ENCODE measurements at places on chromosomes 2 and 18.

DNA sequence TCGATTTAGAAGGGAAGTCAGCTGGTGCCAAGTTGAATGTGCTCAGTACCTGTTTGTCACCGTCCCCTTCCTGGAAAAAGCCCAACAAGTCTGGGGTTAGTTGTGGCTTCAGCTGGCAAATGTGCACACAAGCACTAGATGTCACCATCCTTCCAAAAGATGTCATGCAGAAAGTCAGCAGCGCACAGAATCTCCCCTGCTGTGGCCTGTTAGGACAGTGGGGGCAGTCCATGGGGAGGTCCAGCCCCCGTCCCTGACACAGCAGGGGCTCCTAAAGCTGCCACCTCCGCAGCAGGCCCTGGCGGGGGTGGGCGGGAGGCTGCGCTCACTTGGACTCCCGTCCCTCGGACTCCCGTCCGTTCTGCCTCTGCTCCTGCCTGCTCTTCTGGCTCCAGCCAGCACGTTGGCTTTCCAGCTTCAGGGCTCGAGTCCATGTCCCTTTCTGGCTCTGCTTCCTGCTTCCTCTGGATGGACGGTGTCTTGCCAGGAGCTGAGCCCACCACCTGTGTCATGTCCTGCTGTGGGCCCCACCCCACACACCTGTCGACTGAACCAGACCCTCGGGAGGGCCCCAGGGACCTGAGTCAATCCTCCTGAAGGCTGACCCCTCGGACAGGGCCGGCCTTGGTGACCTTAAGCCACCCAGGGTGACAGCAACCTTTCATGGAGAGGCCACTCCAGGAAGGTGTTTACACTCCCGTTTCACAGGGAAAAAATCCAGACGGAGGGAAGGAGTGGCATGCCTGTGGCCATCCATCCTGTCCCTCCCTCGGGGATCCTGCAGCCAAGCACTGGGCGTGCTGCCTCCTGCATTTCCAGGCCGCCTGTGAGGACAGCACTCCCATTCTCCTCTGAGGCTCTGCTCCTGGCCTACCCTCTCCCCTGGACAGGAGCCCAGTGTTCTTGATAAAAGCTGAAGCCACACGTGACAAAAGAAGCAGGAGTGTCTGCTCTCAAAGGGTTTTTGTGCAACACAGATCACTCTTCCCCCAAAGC is 8.5 kb downstream of the RAB17 start:
- no peak for DNase-seq

DNA sequence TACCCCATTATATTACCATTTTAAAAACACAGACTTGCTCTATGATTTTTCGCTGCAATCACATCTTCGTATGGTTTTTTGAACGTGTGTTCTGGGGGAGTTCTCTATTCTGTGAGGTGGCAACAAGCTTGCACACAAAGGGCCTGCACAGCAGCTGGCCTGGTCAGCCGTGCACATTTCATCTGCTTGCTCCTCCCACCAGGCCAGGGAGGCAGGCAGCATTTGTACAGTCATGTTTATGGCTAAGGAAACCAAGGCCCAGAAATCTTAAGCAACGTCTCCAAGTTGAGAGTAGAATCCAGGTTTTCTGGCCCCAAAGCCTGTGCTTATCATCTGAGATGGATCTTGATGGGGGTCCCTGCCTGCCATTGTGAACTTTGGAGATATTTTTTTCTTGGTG is 106.4 kb upstream of the SMIM21 start:
- DNase-seq, result no peak

DNA sequence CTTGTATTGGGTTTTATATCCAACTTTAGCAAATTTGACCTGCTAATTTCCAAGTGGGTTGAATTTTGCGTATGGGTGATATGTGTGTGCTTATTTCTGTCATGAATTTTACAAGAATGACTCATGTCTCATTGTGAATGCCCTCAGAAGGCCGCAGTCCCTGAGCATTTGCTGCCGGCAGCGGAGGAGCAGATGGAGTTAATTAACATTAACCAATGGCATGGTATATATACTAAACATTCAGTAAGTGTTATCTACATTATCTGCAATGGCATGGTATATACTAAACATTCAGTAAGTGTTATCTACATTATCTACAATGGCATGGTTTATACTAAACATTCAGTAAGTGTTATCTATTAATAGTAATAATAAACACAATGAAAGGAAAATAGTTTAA is 90.1 kb downstream of the DOK6 start:
- no peak for DNase-seq

GRCh38 chr2:235608200-235608887 is 114.5 kb downstream of the AGAP1 start:
- DNase-seq, result no peak

DNA sequence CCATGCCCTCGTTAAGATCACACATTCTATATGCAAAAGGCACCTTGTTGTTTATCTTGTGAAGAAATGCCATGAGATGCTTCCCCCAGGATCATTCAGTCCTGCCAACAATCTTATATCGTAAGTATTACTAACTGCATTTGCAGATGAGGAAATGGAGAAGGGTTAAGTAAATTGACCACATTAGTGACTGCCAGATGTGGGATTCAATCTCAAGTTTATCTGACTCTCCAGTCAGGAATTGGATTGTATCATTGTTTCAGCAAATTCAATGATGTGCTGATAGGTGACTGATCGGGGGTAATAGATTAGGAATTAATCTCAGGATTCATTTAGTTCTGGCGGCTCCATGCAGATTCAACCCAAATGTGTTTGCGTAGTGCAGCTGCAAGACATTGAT is 106.2 kb downstream of the CNTNAP5 start:
- no peak for DNase-seq

GRCh38 chr2:46363535-46364170 is 66.4 kb downstream of the EPAS1 start:
- no peak for DNase-seq

DNA sequence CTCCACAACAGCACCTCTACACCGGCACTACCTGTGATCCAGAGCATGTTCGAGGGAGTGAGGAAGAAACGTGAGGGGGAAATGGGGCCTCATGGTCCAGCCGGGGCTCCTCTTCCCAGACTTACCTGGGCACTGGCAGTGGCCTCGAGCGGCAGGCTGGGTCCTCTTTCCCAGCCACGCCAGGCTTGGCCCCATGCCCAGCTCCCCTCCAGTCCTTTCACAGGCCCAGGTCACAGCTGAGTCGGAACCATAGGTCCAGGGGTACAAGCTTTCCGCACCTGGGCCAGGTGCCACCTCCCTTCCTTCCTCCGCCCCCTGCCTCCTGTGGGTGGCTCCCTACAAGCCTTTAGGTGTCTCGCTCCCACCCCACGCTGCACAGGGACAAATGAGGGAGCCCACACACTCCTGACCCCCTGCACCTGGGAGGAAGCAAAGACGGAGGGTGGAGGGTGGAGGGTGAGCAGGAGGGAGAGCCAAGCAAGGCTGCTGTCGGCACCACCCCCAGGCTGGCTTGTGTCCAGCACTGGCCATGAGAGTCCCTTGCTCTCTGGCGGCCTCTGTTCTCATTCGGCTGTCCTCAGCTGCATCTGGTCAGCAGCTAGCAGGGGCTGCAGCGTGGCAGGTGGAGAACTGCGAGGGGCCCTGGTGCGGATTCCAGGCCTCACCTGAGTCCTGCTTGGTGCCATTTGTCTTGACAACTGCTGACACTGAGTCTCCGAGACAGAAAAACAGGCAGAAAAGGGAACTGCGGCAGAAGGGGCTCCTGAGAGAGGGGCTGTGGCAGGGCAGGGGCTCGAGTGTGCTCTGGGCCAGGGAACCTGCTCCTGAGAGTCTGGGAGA is 26.8 kb downstream of the ADRA2B start:
- DNase-seq, result no peak

DNA sequence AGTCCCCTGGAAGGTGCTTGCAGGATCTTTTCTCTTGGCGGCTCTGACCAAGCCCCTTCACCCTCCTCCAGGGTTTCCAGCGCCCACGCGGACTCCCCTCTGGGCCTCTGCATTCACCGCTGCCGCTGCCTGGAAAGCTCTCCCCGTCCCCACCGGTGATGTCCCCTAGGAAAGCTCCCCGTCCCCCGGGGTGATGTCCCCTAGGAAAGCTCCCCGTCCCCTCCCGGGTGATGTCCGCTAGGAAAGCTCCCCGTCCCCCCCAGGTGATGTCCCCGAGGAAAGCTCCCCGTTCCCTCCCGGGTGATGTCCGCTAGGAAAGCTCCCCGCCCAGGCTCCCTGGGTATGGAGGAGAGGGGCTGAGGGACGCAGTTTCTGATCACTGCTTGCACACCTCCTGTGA is 27.9 kb downstream of the ZAP70 start:
- no peak for DNase-seq

DNA sequence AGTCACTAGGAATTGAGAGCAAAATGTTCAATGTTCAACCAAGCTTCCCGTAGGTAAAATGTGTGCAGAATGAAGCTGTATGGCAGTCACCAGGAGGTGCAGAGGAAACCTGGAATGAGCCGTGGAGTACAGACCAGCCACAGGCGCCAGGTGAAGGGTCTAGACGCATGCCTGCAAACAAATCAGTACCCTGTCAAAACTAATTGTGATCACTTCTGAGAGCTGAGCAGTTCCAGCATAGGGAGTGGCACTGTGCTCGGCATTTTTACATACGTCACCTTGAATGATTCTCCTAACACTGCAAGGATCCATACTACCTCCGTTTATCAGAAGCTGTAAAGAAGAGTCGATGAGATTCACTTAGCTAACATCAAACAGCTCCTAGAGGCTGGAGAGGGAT is 346.1 kb upstream of the ID2 start:
- DNase-seq, result no peak

DNA sequence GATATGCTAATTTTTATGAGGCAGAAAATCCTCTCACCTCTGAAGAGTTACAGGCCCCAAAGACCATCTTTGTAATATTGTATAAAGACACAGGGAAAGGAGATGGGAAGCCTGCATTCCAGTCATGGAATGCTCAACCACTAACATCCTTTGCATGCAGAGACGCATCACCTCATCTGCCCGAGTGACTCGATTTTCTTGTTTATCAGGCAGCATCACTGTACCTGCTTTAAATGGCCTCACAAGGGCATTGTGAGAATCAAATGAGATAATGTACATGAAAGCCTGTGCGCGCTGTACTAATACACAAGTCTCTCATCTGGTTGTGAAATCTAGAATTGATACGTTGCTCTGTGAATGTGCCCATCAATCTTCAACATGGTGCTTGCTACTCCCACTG is 10.2 kb upstream of the TMEM247 start:
- DNase-seq, result no peak

DNA sequence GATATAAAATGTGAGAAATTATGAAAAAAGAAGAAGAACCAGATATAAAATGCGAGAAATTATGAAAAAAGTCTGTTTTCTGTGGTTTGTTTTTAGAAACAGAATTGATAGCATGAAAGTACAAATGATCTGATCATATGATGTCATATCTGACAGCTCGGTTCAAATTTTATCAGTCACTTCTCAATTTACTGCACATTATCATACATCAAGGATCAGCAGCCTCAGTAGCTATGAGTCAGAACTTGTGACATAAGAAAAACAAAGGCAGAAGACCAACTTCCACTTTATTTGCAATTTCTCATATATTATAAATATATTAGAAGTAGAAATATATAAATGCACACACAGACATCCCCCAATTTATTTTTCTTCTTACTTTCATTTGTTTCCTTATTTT is 634.0 kb downstream of the LRP1B start:
- no peak for DNase-seq

GRCh38 chr2:161981679-161982250 is 92.2 kb downstream of the DPP4 start:
- DNase-seq, result no peak

GRCh38 chr2:10046931-10047330 is 3.6 kb downstream of the KLF11 start:
- no peak for DNase-seq

GRCh38 chr2:162581959-162582798 is 238.2 kb downstream of the GCA start:
- DNase-seq, result no peak

DNA sequence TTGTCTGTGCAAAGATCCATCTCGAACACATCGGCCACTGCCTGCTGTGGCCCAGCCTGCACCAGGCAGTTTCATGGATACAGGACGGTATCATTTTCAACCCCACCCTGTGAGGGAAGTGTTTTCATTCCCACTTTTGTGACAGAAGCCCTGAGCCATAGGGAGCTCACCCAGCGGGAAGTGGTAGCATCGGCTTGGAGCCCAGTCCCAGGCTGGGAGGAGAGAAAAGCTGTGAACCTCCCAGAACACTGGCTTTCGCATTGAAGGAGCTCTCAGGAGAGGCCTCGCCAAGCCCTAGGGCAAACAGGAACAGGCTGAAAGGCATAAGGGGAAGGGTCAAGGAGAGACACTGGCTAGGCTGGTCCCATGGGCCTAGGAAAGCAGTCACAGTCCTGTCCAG is 166.1 kb downstream of the TFCP2L1 start:
- DNase-seq, result no peak

DNA sequence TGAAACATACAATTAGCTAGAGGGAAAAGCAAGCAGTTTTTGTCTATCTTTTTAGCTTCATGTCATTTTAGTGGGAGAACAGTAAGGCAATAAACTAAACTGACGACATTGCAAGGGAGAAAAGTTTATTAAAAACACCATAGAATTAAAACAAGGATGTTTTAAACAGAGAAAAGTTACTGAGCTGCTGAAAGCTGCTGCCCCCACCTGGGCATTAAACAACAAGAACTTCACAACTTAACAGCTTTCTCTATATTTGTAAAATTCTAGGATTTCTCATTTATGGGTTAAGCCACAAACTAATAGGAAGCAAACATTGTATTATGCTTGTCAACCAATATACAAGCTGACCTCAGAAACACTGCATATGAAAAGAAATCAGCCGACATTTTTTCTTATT is 289.2 kb downstream of the ERBB4 start:
- no peak for DNase-seq

GRCh38 chr2:10192392-10193015 is 70.0 kb downstream of the RRM2 start:
- no peak for DNase-seq

DNA sequence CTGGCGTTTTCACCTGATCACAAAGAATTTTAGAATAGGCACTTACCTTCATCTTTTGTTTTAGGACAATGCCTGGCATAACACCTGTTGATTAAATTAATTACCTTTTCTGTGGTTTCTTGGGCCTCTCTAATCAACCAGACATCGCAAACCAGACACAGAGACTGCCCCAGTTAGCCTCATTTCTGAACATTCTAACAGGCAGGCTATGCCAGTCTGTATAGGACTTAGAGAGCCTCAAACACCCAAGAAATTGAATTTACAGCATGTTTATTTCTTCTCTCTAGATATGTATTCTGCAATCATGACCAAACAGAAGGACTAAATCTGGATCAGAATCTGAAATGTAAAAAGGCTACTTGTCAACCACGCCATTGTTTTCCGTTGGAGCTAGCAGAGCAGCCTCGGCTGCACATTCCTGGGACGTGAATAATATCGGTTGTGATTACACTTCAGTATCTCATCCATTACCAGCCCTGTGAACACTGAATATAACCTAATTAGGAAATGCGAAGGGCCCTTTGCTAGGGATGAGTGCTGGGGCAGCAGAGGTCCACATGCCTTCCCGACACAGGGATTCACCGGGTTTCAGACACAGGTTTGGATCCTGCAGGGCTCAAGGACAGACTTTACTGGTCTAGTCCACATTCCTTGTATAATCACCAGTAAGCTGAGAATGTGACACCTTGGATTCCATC is 17.5 kb upstream of the CDC42EP3 start:
- DNase-seq, result no peak

GRCh38 chr2:209368914-209369313 is 54.9 kb upstream of the MAP2 start:
- no peak for DNase-seq
